ENCODE measurements at places on chromosomes 5 and 9.

DNA sequence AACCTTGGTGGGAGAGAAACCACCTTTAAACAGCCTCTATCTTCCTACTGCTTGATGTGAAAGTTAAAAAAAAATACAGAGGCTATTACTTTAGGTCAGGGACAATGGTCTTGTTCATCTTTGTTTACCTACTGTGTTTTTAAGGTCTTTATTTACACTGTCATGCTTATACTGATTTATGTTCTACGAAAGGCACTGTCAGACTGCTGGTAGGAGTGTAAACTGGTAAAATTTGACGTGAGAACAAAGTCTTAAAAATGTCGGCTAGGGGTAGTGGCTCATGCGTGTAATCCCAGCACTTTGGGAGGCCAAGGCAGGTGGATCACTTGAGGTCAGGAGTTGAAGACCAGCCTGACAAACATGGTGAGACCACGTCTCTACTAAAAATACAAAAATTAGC, 42.1 kb upstream of the ELOVL7 start:
- no peak for DNase-seq

DNA sequence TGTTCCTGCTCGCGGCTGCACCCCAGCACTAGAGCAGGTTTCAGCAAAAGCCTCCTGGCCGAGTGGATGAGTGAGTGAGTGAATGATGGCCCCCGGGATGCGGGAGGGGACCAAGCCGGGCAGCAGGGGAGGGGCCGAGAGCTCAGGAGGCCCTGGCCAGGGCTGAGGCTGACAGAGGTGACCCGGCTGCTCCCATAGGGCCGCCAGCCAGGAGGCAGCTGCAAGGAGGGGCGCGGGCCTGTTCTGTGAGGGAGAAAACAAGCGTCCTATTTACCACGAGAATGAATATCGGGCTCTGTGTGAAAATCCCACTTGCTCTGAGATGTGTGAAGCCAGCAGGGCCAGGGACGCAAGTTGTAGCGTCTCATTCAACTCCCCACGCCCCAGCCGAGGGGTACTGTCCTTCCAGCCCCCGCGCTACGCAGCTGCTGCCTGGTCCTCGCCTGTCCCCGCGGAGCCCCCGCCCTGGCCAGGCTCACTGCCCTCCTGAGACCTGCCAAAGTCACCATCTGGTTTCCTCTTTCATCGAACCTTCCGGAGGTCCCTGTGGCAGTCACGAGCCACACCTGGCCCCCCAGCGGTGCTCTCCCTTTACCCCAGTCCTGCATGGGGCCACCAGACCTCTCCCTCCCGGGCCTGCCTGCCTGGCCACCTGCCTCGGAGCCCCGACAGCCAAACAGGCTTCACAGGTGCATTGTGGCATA, 38.8 kb downstream of the RASGEF1C start:
- DNase-seq, result no peak

GRCh38 chr5:99775189-99775588, 760.0 kb upstream of the FAM174A start:
- DNase-seq, result no peak

- no peak for DNase-seq
Observed at GRCh38 chr5:131230406-131230805, 33.4 kb upstream of the CDC42SE2 start.

DNA sequence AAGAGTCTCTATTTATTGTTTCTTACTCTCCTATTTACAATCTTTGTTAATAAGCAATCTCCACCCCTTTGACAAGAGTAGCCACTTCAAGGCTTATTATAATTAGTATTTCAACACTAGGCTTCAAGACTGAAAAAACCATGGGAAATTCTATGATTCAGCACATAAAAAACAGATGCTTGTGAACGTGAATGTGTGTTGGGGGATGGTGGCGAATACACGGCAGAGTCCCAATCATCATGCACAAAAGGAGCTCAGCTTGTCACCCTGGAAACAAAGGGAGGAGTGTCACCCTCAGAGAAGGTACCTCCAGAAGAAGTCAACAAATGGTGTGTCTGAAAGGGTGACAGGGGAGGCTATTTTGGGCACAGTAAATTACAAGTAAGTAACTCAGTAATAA, 157.2 kb upstream of the RETREG1 start:
- DNase-seq, result no peak

DNA sequence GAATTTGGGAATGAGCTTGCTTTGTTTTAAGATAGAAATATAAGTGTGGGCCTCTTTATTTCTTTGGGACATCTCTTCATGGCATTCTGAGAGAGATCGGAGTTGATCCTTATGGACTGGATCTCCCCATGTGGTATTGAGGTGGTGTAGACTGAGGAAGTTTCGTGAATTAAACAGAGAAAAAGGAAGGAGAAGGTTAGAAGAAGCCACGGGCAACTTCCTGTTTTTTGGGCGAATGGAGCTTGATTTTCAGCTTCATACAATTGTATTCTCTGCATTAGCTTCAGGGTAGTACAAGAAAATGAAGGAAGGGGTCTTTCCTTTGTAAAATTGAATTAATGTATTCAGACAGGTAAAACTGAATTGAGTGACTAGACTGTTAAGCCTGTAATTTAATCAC, 70.5 kb upstream of the HMHB1 start:
- DNase-seq, result no peak

DNA sequence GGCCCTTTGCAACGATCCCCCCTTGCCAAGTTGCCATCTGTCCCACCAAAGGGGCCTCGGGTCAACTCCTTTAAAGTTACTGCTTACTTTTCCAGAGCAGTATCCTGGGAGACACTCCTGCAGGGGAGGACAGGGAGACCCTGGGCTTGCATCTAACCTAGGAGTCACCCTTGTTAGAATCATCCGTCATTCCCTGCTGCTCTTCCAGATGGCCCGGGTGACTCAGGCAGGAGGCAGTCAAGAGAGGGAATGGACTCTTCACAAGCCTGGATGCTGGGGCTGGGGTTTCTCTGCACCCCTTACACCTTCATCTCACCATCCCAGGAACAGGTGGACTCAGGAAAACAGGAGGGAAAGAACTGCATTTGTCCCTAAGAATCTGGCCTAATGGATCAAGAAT, 175.6 kb downstream of the GABBR2 start:
- no peak for DNase-seq

- no peak for DNase-seq
Observed at GRCh38 chr5:67814569-67815311, 400.8 kb upstream of the PIK3R1 start.

DNA sequence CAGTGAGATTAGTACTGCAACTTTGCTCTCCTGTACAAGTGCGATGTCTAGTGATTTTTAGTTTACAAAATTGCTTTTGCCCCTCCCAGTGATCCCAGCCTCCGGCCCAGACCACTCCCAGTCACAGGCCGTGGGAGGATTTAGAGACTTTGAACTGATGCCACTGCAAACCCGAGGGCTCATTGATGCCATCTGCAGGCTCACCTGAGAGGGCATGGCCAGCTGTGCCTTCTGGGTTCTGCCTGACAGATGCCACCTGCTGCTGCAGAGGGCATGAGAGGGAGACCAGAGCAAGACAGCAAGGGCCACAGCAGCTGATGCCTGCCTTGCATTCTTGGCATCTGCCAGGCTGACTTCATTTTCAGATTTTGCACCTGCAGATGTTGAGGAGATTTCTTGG, 593.8 kb downstream of the CDK5RAP2 start:
- DNase-seq, result no peak

GRCh38 chr5:56783261-56783660, 32.1 kb upstream of the MAP3K1 start:
- DNase-seq, result no peak

DNA sequence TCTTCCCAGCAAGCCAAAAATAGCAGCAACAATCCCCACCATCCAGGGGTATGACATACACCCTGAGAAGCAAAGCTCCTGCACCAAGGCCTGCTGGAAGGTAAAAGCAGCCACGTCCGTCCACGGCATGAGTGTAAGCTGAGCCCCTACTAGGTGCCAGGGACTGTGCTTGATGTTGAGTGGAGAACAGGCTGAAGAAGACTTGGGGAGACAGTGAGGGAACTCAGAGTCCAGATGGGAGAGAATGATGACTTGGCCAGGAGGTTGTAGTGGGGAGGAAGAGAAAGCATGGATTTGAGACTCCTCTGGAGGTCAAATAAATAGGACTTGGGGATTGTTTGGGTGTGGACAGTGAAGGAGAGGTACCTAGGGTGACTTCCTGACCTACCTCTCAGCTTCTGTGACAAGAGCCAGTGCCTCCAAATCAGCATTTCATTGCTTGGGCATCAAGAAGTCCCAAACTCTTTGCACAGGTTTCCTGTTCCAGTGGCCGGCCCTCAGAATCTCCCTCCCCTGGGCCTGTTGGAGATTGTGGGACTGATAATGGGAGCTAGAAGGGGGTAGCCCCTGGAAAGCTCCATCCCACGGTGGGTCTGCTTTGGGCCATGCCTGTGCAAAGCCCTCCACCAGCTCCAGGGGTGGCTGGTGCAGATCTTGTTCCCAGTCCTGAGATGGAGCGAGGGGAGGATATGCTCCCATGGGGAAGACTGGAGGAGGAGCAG, 58.3 kb upstream of the ADAMTS2 start:
- DNase-seq, result no peak

GRCh38 chr5:176797456-176798050, 12.8 kb upstream of the UNC5A start:
- DNase-seq, result no peak
